CD4-positive, alpha-beta T cell (primary cell): ENCODE measurements at places on chromosomes 16 and 17.

- no peak for DNase-seq
Measured at GRCh38 chr17:48726114-48726915, 2.2 kb downstream of the HOXB13 start.

DNA sequence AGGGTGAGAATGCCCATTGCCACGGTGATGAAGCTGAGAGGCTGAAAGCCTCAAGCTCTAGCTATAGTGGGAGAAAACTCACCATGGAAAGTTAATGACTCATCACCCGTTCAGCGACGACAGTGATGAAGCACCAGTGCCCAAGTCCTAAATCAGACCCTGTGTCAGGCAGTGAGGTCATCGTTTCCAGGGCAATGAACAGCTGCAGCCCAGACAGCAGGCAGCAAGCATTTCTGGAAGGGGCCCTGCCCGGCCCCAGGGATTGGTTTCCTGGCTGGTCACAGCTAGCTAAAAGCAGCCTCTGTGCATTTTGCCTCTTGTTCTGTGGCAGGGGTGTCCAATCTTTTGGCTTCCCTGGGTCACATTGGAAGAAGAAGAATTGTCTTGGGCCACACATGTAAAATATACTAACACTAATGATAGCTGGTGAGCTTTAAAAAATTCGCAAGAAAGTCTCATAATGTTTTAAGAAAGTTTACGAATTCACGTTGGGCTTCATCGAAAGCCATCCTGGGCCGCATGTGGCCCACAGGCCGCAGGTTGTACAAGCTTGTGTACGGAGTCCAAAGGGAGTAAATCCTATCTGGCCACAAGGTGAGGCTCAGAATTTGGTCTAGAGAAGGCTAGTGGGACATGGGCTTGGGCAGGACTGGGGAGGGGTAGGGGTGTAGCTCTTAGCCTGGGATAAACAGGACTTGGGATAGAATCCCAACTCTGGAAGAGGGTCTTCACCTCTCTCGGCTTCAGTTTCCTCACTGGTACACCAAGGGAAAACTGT is 40.6 kb downstream of the MIS12 start:
- no peak for DNase-seq

- no peak for DNase-seq
Measured at GRCh38 chr16:83720981-83721380, 86.8 kb upstream of the HSBP1 start.

- DNase-seq = no peak
Measured at GRCh38 chr17:7912927-7913524, 3.1 kb downstream of the RNF227 start.

DNA sequence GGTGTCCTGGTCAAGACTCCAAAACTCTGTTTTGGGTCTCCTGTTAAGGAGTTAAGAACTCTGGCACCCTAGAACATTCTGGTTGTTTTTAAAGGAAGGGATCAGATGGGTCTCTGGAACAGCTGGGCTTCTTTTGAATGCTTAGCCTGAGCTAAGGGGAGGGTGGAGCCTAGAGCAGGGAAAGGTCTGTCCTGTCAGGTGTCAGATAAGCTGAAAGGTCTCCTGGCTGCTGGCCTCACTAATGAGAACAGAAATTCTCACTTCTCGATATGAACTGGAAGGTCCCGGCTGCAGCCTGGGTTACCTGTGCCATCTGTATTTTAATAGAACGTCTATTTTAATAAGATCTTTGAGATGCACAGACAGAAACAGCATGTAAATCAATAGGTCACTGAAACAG is 69.0 kb downstream of the RAP1GAP2 start:
- DNase-seq = no peak

DNA sequence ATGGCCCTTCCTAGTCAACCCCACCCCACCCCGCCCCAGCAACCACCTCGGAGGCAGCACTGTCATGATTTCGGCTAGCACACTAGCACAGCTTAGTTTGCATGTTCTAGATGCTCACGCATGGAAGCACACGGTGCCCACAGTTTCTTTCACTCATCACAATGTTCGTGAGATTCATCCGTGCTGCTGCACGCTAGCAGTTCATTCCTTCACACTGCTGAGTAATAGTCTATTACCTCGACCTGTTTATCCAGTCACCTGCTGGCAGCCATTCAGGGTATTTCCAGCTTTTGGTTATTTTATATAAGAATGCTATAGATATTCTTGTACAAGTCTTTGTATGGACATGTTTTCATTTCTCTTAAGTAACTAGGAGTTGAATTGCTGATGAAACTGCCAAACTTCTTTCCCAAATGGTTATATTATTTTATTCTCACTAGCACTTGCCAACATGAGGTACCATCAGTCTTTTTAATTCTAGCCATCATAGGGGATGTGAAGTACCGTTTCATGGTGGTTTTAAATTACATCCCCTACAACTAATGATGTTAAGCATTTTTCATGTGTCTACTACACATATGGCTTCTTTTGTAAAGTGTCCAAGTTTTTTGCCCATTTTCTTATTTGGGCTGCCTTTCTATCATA is 75.7 kb downstream of the CYTH1 start:
- DNase-seq = no peak

DNA sequence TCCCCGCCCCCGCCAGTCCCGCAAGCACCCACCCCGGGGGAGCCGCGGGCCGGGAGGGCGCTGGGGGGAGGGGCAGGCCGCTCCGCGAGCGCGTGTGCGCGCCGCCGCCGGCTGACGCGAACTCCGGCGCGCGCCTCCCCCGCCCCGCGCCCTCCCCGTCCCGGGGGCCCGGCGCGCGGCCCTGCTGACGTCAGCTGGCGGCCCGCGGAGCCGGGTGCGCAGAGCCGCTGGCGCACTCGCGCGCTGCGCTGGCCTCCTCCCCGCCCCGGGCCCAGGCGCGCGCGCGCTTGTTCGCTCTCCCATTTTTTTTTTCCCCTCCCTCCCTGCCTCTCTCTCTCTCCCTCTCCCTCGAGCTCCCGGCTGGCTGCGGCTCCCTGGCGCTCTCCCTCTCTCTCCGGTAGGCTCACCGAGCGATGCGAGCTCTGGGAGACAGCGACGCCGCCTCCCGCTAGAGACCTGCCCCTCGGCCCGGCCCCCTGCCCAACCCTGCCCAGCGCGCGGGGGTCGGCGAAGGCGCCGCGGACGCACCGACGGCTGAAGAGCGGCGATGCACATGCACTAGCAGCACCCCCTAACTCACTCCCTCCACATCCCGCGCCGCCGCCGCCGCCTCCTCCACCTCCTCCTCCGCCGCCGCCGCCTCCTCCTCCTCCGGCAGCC is at the start of gene GNAO1:
Gene GNAO1 (plus strand): TSS at position 334 of the 660 bp plus-strand sequence. CDS start 747 bp downstream, outside the sequence.
- DNase-seq = peak; percentile 33

DNA sequence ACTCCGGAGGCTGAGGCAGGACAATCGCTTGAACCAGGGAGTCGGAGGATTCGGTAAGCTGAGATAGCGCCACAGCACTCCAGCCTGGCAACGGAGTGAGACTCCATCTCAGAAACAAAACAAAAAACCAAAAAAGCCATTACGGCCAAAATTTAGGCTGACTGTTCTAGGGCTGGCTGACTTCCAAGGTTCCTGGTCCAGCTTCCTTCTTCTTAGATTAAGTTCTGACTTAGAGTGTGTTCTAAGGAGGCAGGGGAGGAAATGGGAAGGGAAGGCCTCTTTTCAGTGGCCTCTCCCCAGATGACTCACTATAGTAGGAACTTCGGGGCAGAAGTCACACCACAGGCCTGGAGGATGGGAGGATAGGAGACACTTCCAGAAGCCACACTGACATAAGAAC is 27.7 kb upstream of the CLEC18B start:
- DNase-seq = no peak

GRCh38 chr17:28763804-28764266 is 20.0 kb downstream of the TRAF4 start:
- peak; percentile 75 for DNase-seq

DNA sequence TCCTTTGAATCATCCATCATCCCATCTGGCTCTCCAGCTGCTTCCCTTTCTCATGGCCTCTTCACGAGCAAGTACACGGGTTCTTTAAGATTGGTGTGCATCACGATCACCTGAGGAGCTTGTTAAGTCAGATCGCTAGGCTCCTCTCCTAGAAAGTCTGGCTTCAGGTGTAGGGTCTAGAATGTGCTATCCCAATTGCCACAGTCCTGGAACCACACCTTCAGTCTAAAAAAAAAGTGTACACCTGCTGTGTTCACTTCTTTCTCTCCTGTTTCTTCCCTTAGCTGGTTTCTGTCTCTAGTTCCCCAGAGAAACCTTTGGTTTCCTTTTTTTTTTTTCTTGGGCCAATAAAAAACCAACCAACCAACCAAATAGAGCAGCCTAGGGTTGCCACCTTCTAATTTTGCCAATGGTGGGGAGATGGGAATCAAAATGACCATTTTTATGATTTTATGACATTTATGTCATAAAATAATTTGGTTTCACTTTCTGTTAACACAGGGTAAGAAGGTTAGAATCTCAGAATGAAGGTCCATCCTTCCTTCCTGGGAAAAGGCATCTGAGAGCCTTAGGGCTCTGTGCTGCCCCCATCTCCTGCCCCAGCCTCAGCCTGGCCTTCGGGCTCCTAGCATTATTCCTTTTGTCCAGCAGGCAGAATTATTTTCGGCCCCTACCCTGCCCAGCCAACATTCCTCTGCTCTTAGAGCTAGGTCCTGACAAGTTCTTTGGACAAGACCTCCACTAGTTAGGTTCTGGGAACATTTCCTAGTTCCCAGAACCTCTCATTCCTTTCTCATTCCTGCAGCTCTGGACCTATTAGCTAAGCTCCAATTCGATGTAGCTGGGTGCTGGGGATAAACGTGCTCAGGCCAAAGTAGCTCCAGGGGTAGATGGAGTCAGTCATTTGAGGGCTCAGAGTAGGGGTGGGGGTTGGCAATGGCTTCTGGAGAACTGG is 1.9 kb upstream of the GGT6 start:
- DNase-seq = no peak

DNA sequence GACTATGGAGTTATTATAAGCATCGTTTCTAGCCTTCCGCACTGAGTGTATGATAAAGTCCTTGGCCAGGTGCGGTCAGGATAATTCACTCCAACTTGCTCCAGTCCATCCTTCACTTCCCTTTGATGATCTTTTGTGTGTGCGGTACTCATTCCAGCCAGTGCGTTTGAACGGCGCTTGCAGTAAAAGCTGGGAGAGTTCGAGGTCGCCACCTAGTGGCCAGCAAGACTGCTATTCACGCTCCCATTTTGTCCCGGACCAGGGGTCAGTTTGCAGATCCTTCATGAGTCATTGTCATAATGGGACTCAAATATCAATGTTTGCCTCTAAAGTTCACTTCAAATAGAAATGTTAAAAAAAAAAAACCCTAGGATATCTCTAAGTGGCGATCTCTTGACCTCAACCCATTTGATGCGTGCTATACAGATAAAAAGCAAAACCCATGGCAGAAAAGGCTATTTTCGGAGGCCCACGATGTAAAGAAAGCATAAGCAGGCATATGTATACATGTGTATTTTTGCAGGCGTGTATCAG is 417.1 kb downstream of the TMEM114 start:
- no peak for DNase-seq

DNA sequence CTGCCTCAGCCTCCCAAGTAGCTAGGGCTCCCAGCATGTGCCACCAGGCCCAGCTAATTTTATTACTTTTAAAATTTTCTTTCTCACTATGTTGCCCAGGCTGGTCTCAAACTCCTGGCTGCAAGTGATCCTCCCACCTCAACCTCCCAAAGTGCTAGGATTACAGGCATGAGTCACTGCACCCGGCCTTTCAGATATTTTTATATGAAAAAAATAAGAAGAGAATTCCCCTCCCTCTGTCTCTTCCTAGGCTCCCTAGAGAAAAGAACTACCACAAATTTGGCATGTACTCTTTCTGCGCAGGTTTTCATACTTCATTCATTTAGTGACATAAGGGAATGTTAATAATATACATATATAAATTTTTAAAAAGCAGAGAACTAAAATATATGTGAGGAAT is 21.7 kb upstream of the SMURF2 start:
- DNase-seq = no peak

GRCh38 chr16:88928405-88929090 is 48.5 kb downstream of the CBFA2T3 start:
- DNase-seq = no peak

GRCh38 chr17:44568945-44569858 is 11.9 kb downstream of the FZD2 start:
- no peak for DNase-seq

GRCh38 chr17:71995590-71995989 is 125.2 kb upstream of the SOX9 start:
- no peak for DNase-seq

- DNase-seq = no peak
Measured at GRCh38 chr16:18062713-18063112, 273.8 kb downstream of the NPIPA8 start.

DNA sequence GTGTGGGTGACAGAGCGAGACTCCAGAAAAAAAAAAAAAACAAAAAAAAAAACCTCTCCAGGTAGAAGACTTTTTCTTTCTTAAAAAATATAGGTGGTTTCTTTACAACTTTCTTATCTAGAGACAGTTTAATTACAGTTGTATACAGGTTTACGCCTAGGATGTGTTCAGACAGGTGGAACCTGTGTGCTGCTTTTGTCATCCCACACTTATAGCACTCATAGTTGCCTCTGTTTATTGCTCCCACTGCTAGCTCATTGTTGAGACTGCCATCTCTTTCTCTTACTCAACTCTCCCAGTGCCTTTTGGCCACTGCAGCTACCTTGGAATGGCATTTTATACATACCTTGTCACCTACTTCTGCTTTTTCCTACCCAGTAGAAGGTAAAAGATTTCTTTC is 19.1 kb upstream of the MED9 start:
- DNase-seq = no peak

- DNase-seq = no peak
Measured at GRCh38 chr16:26697807-26698206, 368.9 kb upstream of the C16orf82 start.

GRCh38 chr16:84989749-84990620 is 21.4 kb downstream of the ZDHHC7 start:
- no peak for DNase-seq

DNA sequence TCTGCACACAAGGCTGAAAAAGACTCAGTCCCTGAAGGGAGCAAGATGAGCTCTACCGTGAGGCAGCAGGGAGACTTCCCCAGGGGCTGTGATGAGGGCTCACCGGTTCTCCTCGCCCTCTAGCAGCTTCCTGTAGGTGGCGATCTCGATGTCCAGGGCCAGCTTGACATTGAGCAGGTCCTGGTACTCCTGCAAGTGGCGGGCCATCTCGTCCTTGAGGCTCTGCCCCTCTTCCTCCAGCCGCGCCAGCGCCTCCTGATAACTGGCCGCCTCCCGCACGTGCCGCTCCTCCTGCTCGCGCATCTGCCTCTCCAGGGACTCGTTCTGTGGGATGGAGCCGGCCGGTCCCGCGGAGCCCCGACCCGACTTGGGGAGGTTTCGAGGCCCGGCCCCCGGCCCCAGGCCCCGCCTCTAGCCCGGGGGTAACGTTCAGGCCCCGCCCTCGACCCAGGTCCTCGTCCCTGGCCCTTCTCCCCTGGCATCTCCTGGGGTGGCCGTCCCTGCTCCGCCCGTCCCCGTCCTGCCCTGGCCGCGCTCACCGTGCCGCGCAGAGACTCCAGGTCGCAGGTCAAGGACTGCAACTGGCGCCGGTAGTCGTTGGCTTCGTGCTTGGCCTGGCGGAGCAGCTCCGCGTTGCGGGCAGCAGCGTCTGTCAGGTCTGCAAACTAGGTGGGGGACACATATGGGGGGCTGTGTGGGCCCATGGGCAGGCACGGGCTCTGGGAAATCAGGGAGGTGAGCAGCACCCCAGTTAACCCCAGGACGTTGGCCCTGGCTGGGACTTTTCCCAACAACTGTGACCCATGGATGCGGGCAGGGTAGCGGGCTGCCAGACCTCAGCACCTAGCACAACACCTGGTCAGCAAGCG is 3.9 kb downstream of the GFAP start:
- DNase-seq = peak; percentile 47
